ENCODE measurements at places on chromosomes 3 and 15.

DNA sequence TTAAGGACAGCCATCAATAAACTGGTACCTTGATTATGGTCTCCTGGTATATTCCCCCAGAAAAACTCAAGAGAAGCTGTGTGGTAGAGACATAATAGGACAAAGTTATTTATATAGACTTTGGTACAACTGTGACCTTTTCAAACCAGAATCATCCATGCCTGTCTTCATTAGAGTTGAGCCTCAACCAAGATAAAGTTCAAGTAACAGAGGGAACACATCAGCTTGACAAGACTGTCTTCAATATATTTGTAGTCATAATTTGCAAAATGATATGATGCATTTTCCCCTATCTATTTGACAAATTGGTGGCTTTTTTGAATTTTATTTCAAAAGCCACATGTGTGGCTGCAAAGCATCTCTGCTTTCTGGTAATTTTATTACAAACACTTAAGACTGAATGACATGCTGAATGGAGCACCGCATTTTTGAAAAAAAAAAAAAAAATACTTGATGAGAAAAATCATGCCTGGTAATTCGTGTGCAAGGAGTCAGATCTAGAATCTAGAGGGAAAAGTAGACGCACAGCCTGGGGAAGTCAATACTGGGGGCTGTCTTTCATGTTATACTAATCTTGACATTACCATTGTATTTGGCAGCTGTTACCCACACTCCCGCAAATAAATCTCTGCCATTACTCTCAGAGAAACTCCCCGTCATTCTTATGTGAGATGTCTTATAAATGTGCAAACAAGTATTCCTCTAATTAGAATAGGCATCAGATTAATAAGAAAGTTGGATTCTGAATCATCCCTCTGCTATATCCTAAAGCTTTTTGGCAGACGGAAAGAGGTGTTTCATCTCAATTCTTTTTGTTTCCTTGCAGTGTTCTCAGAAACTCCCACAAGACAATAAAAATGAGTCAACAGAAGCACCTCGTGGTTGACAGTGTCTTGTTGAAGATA is 554.8 kb upstream of the CBLB start:
- no peak for DNase-seq

DNA sequence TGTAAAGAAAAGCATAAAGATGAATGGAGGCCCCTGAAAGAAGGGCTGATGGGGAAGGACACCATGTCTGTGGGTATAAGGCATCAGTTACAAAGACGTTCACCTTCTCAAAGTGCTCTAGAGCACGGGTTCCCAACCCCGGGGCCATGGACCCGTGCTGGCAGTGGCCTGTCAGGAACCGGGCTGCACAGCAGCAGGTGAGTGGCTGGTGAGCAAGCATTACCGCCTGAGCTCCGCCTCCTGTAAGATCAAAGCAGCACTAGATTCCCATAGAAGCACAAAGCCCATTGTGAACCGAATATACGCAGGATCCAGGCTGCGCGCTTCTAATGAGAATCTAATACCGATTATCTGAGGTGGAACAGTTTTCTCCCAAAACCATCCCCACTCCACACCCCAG is 25.7 kb downstream of the MYO1E start:
- DNase-seq = no peak

- DNase-seq = no peak
Observed at GRCh38 chr15:62934236-62934971, 108.1 kb upstream of the TPM1 start.

DNA sequence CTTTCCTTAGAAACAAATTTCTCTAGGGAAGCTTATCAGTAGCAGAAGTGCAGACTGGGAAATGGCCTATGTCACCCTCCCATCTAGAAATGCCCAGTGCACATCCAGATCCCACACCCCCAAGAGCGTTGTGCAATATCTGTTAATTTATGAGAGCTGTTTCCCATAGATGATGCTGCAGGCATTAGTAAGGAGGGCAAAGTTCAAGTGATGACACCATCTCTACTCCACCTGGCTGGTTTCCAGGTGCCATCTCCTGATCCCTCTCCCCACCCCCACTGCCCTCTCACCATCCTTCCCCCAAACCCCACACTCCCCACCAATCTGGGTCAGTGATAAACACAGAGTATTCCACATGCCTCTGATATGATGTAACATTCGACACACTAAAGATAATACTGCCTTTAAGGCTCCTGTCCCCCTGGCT is 39.4 kb downstream of the AGTR1 start:
- no peak for DNase-seq

GRCh38 chr15:96367311-96368200 is 37.1 kb downstream of the NR2F2 start:
- DNase-seq = no peak

DNA sequence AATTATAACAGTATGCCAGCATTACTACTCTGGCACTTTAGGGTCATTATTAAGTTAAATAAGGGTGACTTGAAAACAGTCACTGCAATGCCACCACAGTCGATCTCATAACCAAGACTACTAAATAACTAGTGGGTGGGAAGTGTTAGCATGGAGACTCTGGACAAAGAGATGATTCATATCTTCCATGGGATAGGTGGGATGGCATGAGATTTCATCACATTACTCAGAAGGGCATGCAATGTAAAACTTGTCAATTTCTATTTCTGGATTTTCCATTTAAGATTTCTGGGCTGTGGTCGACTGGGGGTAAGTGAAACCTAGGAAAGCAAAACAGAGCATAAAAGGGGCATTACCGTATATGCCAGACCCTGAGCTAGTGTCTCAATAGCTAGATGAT is 538.9 kb upstream of the GRM7 start:
- no peak for DNase-seq

DNA sequence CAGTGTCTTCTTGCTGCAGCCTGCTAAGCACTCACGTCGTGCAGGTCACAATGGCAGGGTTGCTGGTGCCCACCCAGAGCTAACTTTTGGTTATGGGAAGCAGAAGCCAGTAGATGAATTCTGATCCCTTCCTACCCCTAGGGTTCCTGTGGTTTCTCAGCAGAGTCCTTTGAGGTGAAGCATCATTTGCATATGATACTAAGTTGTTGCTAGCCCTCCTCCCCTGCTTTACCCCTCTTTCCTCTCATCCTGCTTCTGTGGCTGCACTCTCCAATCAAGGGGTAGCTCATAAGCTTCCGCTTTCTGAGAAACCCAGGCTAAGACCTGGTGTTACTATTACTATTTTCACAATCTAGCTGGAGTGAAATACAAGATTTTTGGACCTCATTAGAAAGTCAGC is 22.1 kb upstream of the HEG1 start:
- no peak for DNase-seq

- no peak for DNase-seq
Observed at GRCh38 chr3:117434661-117435412, 725.3 kb downstream of the TUSC7 start.

DNA sequence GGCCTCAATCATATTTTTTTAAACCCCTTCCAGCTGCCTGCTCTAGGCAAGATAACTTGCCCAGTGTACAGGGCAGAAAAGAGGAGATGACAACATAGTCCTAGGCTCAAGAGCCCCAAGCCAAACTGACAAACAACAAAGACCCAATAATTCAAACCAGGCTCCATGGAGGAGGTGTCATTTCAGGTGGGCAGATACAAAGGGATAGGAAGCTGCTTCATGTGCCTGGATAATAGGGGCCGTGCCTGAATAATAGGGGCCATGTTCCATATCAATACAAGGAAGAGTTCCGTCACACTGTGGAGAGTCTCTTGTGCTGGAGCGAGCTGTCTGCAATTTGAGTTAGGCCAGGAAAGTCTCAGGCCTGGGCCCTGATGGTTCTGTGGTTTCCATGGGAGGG is 35.4 kb upstream of the TRIM71 start:
- DNase-seq = no peak

GRCh38 chr15:60350108-60350507 is 47.7 kb downstream of the ANXA2 start:
- no peak for DNase-seq

All from stimulated activated CD8-positive, alpha-beta memory T cell treated with anti-CD3 and anti-CD28 coated beads, Interleukin-4, amount 100 ng/mL, for 4 hours (primary cell).